ENCODE measurements at places on chromosomes 3 and 15.

- H3K4me3 ChIP-seq: no peak overlapping the region
- H3K27me3 ChIP-seq: no peaks in the 10 kb centered on the region
- H3K27ac ChIP-seq: no peak overlapping the region
- DNase-seq: no peak
- no peaks in the 10 kb centered on the region for H3K4me1 ChIP-seq
Measured at GRCh38 chr3:105246536-105246935, 120.2 kb upstream of the ALCAM start.

DNA sequence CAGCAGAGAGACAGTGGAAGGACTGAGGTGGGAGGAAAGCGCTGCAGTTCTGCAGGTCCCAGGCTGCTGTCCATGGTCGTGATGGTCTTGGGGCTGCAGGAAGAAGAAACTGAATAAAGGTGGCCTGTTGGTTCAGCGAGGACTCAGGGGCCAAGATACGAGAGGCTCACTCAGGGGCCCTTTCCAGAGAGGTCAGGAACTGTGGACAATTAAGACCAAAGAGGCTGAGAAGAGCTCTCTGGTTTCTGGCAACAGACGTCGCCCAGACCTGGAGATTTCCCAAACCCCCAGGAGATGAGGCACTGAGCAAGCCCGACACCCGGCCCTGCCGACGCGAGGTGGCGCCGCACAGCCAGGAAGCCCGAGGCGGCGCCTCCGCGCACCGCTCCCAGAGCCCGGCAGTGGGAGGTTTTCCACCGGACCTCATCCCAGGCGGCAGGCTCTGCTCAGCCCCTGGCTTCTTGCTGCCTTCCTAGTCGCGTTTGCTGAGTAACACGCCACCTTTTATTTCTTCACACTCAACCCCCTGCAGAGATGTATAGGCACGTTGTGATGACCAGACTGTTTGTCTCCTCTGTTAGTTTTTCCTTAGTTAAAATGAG is 56.4 kb upstream of the ARRDC4 start:
- no peaks in the 10 kb centered on the region for H3K36me3 ChIP-seq
- H3K4me3 ChIP-seq: peak overlapping the region; percentile 55
- H3K27me3 ChIP-seq: no peaks in the 10 kb centered on the region
- H3K4me1 ChIP-seq: peaks cover 19% of the 10 kb centered on the region

DNA sequence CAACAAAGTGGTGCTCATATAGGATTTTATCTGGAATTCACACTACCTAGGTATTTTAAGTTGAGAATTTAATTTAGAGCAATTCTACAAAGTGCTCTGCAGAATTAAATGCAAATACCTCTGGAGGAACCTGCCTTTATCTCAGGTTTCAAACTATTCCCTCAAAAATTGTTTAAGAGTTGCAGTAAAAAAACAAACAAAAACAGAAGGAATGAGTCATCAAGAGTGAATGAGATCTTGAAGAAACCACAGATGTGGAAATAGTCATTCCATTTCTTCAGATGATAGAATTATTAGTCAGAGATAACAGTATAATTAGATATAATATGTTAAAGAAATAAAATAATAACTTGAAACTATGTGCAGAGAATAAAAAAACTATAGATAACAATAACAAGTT is 80.8 kb upstream of the SCN5A start:
- H3K27ac ChIP-seq: no peak overlapping the region
- peaks cover 16% of the 10 kb centered on the region for H3K27me3 ChIP-seq
- no peak overlapping the region for H3K4me3 ChIP-seq
- no peaks in the 10 kb centered on the region for H3K36me3 ChIP-seq
- DNase-seq: peak; percentile 30

DNA sequence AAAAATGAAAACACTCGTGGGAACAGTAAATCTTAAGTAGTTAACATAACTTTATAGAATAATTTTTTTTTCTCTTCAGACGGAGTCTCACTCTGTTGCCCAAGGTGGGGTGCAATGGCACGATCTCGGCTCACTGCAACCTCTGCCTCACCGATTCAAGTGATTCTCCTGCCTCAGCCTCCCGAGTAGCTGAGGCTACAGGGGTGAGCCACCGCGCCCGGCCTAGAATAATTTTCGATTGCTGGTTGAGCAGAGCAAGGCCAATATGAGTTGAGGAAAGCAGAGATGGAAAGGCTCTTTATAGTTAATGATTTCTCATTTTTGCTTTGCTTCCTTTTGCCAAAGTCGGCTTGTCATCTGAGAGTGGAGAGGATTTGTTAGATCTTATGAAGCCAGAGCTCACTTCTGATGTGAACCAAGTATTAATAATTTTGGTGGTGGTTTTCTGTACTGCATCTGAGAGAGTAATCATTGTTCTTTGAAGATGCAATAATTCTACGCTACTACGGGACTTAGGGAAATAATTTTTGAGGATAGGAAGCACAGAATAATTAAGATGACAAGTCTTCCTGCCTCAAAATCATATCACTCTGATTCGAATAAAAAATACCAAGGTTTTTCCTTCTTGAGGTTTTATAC is 1.6 kb upstream of the GOLM2 start:
- H3K4me3 ChIP-seq: peak overlapping the region; percentile 95
- H3K36me3 ChIP-seq: peaks cover 9% of the 10 kb centered on the region
- H3K4me1 ChIP-seq: peaks cover 15% of the 10 kb centered on the region
- peak overlapping the region; percentile 97 for H3K27ac ChIP-seq
- no peaks in the 10 kb centered on the region for H3K27me3 ChIP-seq
- DNase-seq: no peak

- peak overlapping the region; percentile 68 for H3K4me3 ChIP-seq
- H3K27me3 ChIP-seq: no peaks in the 10 kb centered on the region
- H3K4me1 ChIP-seq: no peaks in the 10 kb centered on the region
- H3K27ac ChIP-seq: no peak overlapping the region
- no peaks in the 10 kb centered on the region for H3K36me3 ChIP-seq
Measured at GRCh38 chr15:92733934-92734521, 78.5 kb upstream of the FAM174B start.

GRCh38 chr3:127171320-127171719 is 21.6 kb upstream of the PRR23E start:
- H3K27me3 ChIP-seq: peaks cover 10% of the 10 kb centered on the region
- no peak overlapping the region for H3K27ac ChIP-seq
- no peak overlapping the region for H3K4me3 ChIP-seq
- no peaks in the 10 kb centered on the region for H3K36me3 ChIP-seq
- DNase-seq: no peak
- H3K4me1 ChIP-seq: peaks cover 6% of the 10 kb centered on the region

- no peak overlapping the region for H3K4me3 ChIP-seq
- H3K27me3 ChIP-seq: no peaks in the 10 kb centered on the region
- no peak for DNase-seq
Measured at GRCh38 chr3:153762411-153763235, 358.6 kb upstream of the ARHGEF26 start.

- H3K27ac ChIP-seq: no peak overlapping the region
- no peak overlapping the region for H3K4me3 ChIP-seq
- no peaks in the 10 kb centered on the region for H3K27me3 ChIP-seq
- peaks cover 11% of the 10 kb centered on the region for H3K4me1 ChIP-seq
Measured at GRCh38 chr3:8621872-8622271, 22.7 kb downstream of the SSUH2 start.

GRCh38 chr3:117885011-117885441 is 1149.6 kb downstream of the IGSF11 start:
- DNase-seq: no peak
- no peak overlapping the region for H3K27ac ChIP-seq
- H3K27me3 ChIP-seq: no peaks in the 10 kb centered on the region
- H3K4me1 ChIP-seq: no peaks in the 10 kb centered on the region
- H3K36me3 ChIP-seq: no peaks in the 10 kb centered on the region

- no peaks in the 10 kb centered on the region for H3K36me3 ChIP-seq
- H3K4me1 ChIP-seq: peaks cover 5% of the 10 kb centered on the region
- H3K27ac ChIP-seq: no peak overlapping the region
Measured at GRCh38 chr3:117278424-117279190, 569.0 kb downstream of the TUSC7 start.

DNA sequence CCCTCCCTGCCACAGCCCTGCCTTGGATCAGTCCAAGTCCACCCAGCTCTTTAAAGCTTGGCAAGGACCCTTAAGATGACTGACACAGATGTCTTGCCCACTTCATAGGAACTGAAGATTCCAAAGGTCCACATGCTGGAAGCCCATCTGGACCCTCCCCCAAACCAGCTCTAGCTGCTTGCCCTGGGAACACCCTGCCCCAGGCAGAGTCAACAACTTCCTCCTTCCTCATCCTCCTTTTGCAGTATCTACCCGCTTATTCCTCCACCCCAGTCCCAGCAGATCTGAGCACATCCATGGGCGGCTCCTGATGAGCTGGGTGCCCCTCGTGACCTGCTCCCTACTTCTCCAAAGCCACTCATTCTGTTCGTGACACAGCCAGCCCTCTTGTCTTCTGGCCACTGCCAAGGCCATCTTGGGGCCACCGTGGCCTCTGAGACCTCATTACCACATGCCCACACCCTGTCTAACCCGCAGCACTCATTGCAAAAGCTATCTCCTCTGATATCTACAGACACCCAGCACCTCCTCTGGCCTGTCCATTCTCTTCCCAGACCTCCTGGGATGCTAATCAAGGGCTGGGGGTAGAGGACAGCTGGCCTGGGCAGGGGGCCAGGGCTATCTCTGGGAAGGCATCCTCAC is 2.0 kb upstream of the PFKFB4 start:
- DNase-seq: no peak
- peak overlapping the region; percentile 41 for H3K27ac ChIP-seq
- peaks cover 1% of the 10 kb centered on the region for H3K36me3 ChIP-seq
- H3K4me3 ChIP-seq: peak overlapping the region; percentile 41
- no peaks in the 10 kb centered on the region for H3K27me3 ChIP-seq

DNA sequence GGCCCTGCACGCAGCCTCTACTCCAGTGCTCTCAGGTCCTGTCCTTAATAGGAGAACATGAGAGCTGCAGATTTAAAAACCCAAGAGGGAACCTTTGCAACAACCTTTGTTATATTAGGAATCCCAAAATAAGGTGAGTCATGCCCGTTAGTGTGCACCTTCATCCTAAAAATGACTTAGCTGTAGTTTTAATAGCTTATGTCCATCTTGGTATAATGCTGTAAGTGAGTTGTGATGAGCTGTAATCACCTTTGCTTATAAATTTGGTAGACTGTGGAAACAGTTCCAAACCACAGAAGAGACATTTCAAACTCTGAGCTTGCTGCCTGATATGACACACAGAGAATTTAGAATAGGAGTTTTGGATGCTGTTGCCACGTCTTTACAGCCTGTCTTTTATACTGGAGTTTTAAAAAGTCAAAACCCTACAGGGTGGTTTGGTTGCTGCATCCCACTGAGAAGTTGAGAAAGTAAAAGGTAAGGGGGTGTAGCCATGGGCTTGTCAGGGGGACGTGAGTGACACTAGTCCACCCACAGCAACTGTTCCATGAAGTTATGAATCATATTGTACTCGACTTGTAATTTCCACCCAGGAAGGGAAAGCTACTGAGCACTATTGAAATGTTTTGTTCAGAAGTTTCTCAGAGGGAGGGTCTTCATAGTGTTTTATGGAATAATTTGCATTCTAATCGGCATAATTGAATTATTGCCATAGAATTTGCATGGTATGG is 27.4 kb upstream of the CD47 start:
- H3K27me3 ChIP-seq: no peaks in the 10 kb centered on the region
- no peaks in the 10 kb centered on the region for H3K36me3 ChIP-seq
- no peaks in the 10 kb centered on the region for H3K4me1 ChIP-seq

DNA sequence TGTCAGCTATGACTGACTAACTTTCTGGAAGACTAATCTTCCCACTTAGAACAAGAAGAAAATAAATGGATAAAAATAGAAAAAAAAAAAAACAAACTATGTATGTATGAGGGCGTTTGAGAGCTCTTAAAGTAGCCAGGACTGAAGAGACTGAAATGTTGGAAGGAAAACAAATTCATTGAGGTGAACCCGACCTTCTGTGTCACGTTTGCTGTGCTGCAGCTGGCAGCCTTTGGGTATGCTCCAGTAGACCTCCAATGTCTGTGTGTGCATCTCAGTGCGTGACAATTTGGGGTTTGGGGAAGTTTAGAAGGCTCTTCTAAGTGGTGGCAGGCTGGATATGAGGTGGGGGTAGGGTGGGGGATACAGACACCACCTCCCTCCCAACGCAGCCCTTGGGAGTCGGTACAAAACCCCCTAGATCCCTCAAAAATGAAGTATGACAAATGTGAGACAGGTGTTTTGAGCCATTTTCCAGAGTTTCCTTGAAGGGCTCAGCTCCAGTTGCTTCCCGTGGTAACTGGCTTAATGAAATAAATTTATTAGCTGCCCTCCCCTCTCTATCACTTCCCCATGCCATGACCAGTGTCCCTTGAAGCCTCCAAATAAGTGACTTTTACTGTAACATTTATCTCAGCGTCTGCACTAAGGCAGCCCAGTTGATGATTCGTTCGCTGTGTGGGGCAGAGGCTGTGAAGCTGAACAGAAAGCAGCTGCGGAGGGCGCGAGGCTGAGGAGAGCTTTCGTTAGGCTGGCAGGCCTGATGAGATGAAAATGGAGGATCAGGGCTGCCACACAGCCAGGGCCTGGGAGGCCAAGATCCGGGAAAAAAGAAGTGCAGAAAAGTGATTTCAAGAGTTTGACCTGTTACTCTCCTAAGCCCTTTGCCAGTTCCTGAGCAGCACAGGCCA is 34.9 kb upstream of the GABRB3 start:
- H3K4me3 ChIP-seq: no peak overlapping the region
- H3K4me1 ChIP-seq: no peaks in the 10 kb centered on the region
- H3K36me3 ChIP-seq: no peaks in the 10 kb centered on the region

GRCh38 chr3:186258968-186259367 is 103.1 kb downstream of the DGKG start:
- DNase-seq: no peak
- H3K4me3 ChIP-seq: no peak overlapping the region
- no peaks in the 10 kb centered on the region for H3K36me3 ChIP-seq
- H3K27ac ChIP-seq: no peak overlapping the region

- H3K4me3 ChIP-seq: no peak overlapping the region
- no peaks in the 10 kb centered on the region for H3K27me3 ChIP-seq
- no peak overlapping the region for H3K27ac ChIP-seq
- H3K4me1 ChIP-seq: peaks cover 6% of the 10 kb centered on the region
- DNase-seq: no peak
Measured at GRCh38 chr3:111884411-111885018, 25.4 kb downstream of the PHLDB2 start.

GRCh38 chr3:195914648-195915473 is 6.5 kb upstream of the TNK2 start:
- H3K36me3 ChIP-seq: peaks cover 6% of the 10 kb centered on the region
- H3K4me3 ChIP-seq: peak overlapping the region; percentile 65
- H3K27ac ChIP-seq: peak overlapping the region; percentile 61
- no peaks in the 10 kb centered on the region for H3K27me3 ChIP-seq
- H3K4me1 ChIP-seq: peaks cover 46% of the 10 kb centered on the region

GRCh38 chr3:11228041-11228440 is 44.2 kb upstream of the ATG7 start:
- peaks cover 32% of the 10 kb centered on the region for H3K36me3 ChIP-seq
- H3K27ac ChIP-seq: no peak overlapping the region
- DNase-seq: no peak
- H3K4me3 ChIP-seq: no peak overlapping the region

DNA sequence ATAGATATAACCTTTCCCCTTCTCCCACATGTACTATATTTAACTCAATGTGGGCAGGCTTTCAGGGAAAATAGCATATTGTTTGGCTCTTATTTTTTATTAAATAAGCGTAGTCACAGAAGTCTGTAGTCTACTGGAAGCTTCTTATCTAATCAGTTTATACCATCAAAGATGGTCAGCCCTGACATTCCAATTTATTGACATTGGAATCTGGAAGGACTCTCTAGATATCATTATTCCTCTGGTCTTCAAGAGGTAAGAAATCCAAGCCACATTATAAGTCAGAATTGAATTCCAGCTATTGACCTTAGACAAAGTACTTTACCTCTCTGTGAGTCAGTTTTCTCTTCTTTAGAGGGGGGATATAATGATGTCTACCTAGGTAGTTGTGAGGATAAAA is 38.5 kb upstream of the SCAANT1 start:
- DNase-seq: no peak
- H3K27ac ChIP-seq: no peak overlapping the region

Data from MCF 10A (cell line).